NCI-H1694 treated with DMSO at 0.1 percent for 48 hours (cell line): ENCODE measurements at places on chromosomes 6 and 20.

DNA sequence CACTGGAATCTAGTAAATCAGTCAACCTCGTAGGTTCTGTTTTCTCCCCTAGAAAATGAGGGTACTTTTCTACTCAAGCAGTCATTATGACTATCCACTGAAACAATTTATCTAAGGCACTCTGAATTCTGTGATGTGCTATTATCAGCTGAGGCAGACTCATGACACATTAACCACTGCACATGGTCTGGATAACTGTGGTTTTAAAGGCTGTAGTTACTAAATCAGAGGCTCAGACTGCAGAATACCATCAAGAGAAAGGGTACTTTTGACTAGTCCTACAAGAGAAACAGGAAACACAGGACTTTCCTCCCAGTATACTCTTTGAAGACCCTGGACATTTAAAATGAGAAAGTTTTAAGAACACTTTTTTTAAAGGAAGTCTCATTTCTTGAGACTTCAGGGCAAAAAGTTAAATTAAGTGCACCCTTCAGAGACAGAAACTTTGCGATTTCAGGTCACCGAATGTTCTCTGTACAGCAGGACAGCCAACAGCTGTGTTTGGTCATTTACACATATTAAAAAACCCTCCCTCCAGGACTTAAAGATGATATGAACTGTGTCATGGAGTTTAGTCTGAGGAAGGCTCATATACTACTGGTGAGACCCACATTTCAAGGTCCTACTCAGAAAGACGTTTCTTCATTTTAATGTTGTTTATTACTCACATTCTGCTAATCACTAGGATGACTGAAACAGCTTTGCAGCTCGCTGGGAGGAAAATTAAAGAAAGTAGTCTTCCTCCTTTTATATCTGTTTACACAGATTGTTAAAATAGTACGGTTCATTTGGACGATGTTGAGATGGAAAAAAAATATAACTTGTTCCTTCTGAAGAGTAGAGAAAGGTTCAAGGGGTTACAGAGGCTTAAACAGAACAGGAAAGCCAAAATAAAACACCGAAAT is 19.9 kb downstream of the ATXN1 start:
- DNase-seq = no peak

DNA sequence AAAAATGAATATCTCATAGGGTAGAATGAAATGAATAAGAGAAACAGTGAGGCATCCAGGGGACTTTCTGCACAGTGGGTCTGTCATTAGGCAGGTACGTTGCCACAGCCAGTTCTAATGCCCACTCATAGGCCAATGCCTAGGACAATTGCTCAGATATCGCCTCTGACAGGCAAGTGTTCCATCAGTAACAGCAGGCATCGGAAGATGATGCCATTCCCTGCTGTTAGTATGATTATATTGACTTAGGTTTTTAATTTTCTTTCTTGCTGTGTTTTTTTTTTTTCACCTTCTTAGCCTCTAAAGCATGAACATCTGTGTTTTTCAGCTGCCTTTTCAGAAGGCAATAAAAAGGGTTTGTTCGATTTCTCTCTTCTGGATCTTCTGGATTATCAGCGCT is 90.7 kb downstream of the PRL start:
- no peak for DNase-seq

DNA sequence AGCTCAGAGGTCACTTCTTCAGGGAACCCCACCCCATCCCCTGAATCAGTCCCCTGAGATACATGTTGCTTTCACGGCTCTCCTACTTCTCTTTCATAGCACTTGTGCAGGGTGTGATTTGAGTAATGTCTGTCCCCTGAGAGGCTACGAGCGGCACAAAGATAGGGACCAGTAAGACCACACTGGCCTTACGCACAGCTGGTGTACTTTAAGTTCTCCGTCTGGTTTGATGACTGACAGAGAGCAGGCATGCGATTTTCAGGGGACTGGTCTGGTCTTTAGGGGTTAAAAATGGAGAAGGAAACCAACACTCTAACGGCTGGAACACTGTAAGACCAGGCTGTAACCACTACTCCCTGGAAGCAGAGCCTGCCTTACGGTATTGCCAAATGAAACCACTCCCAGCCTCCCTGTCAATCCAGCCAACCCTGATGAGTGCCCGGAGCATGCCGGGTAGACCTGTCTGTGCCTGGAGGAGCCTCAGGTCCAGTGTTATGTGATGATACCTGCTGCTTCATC is 47.1 kb downstream of the ELMO2 start:
- DNase-seq = no peak

DNA sequence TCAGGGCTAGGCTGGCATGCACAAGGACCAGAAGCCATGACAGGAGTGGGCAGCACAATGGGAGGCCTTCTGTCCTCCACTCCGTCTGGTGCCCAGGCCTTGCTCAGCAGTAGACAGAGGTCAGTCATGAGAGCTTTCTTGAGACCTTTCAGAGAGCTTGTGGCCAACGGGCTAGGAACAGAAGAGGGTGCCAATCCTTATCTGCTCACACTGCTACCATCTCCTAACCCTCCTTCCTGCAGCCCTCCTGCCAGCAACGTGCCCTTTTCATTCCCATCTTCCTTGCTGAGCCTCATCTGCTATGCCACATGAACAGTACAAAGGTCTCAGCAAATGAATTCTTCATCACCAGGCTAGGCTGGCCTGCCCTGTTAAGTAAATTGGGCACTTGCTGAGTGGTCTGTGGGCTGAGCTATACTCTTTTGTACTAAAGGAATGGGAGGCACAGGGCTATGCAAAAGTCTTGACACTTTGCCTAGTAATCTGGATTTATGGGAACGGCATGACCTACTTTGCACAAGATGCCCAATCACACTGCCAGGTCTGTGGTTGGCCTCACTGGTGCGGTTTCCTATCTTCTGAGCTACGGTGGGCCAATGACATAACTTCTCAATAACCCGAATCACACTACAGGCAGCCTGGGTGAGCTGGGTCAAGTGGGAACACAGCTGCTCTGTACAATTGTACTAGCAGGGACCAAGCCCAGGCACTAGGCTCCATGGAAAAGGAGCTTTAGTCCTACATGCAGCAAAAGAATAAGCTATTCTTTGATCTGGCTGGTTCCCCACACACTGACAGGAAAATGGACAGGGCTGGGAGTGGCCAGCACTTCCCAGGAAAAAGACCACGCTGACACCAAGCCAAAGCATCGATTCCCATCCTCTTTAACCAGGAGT is 47.8 kb downstream of the ELOVL5 start:
- DNase-seq = no peak

DNA sequence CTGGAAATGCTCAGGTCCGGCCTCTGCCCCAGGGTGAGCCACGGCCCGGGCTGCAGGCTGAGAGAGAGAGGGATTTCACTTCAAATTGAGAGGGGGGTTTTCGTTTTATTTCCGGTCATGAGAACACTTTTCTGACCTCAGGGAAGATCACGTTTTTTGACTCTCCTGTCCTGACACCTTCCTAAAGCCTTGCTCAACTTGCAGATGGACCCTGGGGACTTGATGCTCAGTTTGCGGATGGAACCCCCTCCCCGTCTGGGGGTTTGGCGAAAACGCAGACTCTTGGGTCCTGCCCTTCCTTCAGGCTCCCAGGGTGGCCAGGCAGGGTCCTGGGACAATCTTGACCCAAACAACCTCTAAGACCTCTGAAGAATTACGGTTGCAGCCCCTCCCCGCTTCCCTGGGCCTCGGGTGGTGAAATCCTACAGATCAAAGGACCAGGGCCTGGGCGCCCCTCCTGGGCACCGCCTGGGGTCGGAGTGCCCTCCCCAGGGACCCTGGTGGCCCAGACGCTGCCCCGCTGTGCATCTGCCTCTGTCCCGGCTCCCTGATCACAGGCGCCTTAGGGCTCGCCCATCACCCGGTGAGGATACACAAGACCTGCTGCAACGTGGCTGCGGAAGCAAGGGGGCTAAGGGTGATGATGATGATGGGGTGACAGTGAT is 148.2 kb downstream of the ERMARD start:
- no peak for DNase-seq

GRCh38 chr20:33826270-33826897 is 15.2 kb downstream of the CHMP4B start:
- DNase-seq = no peak

DNA sequence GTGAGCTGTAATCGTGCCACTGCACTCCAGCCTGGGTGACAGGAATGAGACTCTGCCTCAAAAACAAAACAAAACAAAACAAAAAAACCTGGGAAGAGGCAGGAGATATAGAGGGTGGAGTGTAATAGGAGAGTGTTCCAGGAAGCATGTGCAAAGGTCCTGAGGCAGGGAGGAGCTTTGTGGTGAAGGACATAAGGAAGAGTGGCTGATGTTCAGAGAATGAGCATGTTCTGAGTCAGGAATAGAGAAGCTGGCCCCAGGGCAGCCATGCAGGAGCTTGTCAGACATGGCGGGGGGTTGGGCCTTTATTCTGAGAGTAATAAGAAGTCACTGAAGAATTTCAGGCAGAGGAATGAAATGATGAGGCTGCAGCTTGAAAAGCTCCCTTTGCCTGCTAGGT is 337.0 kb downstream of the CDH26 start:
- DNase-seq = no peak

DNA sequence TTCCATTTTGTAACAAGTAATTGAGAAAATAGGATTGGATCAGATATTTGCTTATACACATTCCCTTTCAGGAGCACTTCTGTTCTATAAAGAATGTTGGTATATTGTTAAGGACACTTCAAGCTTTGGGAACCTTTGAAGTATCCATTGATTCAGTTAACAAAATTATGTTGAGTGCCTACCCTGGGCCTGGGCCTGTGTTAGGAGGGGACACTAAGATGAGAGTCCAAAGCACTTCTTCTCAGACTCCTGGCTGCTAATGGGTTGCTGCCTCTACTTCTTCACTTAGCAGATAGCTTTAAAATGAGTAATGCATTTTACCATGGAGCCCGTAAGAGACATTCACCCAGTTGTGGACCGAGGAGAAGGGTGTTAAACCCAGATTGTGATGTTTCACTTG is 40.3 kb downstream of the PTPN1 start:
- DNase-seq = no peak

GRCh38 chr6:110589865-110590513 is 113.6 kb upstream of the SLC22A16 start:
- DNase-seq = no peak

DNA sequence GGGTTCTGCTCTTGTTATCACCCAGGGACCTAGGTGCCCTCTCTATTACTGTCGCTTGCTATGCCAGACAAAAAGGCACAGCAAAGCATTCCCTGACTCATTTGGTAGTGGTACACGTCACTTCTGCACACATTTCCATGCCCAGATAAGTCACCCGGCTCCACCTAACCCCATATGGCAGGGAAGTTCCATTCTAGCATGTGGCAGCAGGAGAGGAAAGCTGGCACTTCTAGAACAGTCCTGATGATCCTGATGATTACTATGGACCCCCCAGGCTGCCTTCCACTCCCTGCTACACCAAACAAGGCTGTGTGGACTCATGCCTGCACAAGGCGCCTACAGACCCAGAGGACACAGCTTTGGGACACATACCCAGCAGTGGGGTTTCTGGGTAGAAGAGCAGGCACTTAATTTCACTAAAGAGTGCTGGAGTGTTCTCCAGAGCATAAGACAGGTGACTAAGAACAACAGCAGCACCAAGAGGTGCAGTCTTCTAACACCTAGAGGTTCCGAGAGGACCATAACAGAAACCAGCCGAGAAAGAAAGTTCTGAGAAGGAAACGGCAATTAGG is 53.5 kb upstream of the NELFCD start:
- no peak for DNase-seq

- DNase-seq = no peak
Measured at GRCh38 chr6:125688138-125688537, 61.3 kb upstream of the HEY2 start.

GRCh38 chr20:30499123-30499522 is 758.3 kb upstream of the DEFB115 start:
- DNase-seq = no peak

- DNase-seq = no peak
Measured at GRCh38 chr20:51416532-51417249, 125.8 kb downstream of the NFATC2 start.

- DNase-seq = no peak
Measured at GRCh38 chr20:967796-968742, 34.0 kb downstream of the RSPO4 start.

DNA sequence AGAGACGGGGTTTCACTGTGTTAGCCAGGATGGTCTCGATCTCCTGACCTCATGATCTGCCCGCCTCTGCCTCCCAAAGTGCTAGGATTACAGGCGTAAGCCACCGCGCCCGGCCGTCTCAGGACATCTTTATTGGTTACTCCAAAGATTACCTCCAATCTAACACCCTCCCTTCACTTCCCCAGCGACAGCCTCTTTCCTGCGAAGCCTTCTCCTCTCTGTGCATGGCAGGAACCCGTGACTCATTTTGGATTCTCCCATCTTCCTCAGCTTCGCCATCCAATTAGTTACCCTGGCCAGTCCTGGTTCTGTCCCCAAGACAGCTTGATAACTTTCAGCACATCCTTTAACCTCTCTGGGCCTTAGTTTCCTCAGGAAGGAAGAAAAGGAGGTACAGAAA is 51.3 kb upstream of the TOX2 start:
- no peak for DNase-seq

DNA sequence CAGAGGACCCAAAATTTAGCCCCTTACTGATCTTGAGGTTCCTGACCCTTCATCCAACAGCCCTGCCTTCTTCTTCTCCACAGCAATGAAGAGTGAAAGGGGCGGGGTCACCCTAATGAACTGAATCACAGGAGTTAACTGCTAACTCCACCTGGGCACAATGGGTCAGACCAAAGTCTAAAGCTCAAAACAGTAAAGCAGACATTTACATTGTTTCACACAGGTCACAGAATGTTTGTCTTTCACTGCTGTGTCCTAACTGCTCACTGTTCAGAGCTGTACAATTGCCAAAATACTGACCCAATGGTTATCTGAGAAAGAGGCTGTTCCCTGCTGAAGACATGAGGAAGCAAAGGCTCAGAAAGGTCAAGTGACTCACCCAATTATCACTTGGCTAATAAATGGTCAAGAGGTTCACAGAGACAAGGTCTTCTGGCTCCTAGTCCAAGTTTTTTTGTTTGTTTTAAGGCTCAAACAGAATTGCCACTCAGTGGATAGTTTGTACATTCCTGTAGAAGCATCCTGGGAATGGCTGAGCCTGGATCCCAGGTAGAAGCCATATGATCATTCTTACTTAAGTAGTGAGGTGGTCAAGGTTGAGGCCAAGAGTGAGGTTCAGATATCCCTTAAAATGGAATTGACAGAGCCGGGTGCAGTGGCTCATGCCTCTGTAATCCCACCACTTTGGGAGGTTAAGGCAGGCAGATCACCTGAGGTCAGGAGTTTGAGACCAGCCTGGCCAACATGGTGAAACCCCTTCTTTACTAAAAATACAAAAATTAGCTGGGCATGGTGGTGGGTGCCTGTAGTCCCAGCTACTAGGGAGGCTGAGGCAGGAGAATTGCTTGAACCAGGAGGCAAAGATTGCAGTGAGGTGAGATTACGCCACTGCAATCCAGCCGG is 35.1 kb upstream of the FAM83C start:
- DNase-seq = no peak

GRCh38 chr6:25414755-25415154 is 135.6 kb downstream of the CARMIL1 start:
- no peak for DNase-seq
